Activated naive CD4-positive, alpha-beta T cell (primary cell): ENCODE measurements at places on chromosomes 12 and 14.

GRCh38 chr14:56810836-56811592 is 735 bp upstream of the OTX2 start:
- no peak for DNase-seq

- DNase-seq, result no peak
Measured at GRCh38 chr12:14981049-14981448, 8.2 kb downstream of the PDE6H start.

DNA sequence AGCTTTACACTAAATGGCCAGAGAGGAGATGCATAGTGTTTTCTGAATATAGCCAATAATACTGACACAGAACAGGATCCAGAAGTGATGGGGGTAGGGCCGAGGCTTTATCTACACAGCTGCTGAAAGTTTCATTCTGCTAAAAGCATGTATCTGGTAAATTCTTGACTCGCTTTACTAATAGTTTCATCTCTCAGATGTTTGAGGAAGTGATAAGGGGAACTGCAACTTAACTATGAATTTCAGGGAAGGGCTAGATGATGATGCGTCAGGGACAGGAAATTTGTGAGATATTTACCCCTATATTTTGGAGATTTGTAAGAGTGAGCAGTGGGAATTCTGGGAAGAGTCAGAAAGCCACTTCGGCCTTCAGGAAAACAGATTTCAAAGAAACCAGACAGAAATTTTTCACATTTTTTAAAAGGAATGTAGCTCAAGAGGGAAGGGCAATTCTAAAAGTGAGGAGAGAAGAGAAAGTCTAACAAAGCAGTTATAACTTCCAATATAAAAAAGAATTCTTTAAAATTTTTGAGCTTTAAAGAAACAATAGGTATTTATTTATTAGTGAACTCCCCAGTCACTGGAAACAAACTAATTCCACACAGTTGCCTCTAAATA is 243.1 kb downstream of the BCAT1 start:
- no peak for DNase-seq

- no peak for DNase-seq
Measured at GRCh38 chr12:58452546-58452945, 467.8 kb downstream of the LRIG3 start.

- DNase-seq, result no peak
Measured at GRCh38 chr14:21169573-21169972, 13.7 kb upstream of the OR5AU1 start.

DNA sequence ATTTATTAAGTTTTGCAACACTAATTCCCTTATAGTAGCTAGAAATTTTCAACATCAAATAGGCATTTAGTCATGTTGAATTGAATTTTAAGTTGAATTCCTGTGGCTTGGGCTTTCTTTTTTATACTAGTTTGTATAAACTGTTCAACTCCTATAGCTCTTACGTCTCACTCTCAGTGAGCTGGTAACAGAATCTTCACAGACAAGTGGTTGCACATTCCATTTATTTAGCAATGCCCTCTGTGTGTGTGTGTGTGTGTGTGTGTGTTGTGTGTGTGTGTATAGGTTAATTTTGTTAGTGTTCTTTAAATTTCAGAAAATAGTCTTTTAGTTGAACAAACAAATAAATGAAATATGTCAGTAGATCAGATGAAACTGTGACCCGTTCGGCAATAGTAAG is 425.0 kb downstream of the NPAS3 start:
- no peak for DNase-seq

DNA sequence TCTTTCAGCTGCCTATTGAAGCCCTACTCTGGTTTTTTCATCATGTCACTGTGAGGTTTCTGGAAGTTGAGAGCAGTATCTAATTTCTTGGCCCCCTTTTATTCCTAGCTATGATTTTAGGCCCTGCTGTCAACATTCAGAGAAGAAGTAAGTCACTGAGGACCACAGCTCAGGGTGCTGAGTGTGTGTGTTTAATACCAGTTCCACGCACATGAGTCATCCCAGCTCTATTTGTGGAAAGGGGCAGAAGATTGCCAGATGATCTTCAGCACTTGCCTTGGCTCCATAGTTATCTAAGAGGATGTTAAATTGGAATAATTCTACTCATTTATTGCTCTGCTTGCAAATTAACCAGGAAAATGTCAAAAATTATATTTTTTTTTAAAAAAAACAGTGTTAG is 65.5 kb upstream of the SLC38A4 start:
- DNase-seq, result no peak

DNA sequence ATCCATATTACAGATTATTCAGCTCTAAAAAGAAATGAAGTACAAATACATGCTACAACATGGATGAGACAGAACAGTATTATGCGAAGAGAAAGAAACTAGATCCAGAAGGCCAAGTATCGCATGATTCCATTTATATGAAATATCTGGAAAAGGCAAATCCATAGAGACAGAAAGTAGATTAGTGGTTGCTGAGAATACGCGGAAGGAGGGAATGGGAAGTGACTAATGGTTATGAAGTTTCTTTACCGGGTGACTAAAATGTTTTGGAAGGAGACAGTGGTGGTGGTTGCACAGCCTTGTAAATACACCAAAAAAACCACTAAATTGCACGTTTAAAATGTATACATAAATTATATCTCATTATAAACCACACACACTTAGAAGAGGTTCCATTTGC is 12.5 kb downstream of the PRDM4 start:
- no peak for DNase-seq

GRCh38 chr12:1529228-1529861 is 65.0 kb downstream of the FBXL14 start:
- no peak for DNase-seq

GRCh38 chr12:6266541-6266966 is 43.9 kb upstream of the PLEKHG6 start:
- no peak for DNase-seq

- no peak for DNase-seq
Measured at GRCh38 chr14:89325299-89325883, 91.6 kb downstream of the FOXN3 start.

- DNase-seq, result no peak
Measured at GRCh38 chr12:90287585-90287984, 578.9 kb upstream of the ATP2B1 start.

DNA sequence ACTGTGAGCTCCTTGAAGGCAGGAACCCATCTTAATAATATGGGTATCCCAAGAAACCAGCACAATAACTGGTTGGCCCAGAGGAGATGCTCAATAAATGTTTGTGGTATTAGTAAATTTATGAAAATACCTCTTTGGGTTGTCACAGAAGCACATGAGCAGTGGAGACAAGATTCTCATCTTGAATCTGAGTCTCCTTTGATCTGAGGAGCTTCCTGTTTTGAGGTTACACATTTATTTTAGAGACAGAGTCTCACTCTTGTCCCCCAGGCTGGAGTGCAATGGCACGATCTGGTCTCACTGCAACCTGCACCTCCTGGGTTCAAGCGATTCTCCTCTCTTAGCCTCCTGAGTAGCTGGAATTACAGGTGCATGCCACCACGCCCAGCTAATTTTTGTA is 247.4 kb downstream of the NRXN3 start:
- no peak for DNase-seq

GRCh38 chr12:44428825-44429224 is 447.3 kb downstream of the NELL2 start:
- no peak for DNase-seq

DNA sequence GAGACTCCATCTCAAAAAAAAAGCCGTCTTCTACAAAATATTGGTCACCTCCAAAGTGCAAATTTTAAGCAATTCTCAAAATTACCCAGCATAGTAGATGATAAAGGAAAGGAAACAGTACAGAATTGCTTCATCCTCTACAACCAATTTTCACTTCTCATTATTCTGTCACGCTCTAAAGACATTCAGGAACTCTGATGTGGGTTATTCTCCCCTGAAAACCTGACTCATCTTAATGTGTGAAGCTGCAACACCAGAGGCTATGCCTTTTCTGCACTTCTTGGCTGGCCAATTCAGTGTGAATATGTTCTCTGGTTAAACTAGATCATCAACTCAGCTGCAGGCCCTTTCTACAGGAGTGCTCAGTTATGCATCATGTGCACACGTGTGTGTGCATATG is 11.0 kb downstream of the PTGER2 start:
- no peak for DNase-seq

DNA sequence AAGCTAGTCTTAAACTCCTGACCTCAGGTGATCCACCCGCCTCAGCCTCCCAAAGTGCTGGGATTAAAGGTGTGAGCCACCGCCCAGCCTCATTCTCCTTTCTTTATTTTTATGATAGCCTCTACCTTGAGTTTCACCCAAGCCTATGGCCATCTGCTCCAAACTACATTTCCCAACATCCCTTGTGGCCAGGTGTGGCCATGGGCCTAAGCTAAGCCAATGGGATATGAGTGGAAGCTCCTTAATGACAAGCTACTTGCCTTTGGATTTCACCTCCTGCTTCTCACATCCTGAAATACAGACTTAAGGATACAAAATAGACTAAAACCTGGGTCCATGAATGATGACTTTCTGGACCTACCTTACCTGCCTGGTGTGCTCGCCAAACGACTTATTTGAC is 46.2 kb downstream of the DPF3 start:
- DNase-seq, result no peak

GRCh38 chr12:105382771-105383622 is 52.5 kb downstream of the C12orf75 start:
- no peak for DNase-seq

- DNase-seq, result no peak
Measured at GRCh38 chr14:61297581-61297980, 16.4 kb upstream of the TMEM30B start.

GRCh38 chr14:25215607-25216006 is 165.7 kb upstream of the STXBP6 start:
- no peak for DNase-seq

- no peak for DNase-seq
Measured at GRCh38 chr12:15644700-15645099, 144.5 kb downstream of the EPS8 start.

DNA sequence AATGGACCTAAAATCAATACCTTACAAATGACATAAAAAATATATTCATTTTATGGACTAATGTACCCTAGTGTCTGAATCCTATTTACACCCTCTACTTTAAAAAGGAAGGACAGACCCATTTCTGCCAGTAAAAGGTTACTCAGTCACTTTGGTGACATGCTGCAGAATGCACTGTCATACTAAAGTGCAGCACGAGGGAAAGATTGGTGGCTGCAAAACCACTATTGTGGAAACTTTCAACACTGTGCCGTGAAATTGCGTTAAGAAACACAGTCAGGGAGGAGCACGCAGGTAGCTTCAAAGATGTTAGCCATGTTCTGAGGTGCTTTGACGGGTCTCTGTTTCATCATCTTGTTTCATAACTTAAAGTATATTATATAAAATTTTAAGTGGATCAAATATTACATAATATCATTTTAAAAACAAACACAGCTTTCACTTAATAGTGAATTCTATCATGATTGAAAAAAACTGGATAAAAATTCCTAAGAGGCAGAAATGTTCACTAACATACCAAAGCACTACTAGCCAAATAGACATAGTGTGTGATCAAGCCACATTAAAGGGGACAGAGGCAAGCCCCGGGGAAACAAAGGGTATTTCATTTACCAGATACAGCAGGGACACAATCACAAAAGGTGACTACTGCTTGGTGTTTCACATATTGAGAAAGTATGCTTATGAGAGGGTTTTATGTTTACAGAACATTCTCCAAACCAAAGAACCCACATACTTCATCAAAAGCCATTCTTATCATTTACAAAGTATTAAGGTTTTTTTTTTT is 330.8 kb upstream of the SOX5 start:
- no peak for DNase-seq

GRCh38 chr14:61451891-61452400 is 130.6 kb downstream of the PRKCH start:
- DNase-seq, result no peak

DNA sequence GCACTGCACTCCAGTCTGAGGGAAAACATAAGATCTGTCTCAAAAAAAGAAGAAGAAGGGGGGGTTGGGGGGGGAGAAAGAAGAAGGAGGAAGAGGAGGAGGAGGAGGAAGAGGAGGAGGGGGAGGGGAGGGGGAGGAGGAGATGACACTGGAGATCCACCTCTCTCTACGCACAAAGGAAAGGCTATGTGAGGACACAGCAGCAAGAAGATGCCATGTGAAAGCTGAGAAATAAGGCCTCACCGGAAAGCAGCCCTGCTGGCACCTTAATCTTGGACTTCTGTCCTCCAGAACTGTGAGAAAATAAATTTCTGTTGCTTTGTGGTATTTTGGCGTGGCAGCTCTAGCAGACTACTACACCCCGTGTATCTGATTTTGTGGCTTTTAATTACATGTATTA is 477.9 kb downstream of the MED13L start:
- no peak for DNase-seq

DNA sequence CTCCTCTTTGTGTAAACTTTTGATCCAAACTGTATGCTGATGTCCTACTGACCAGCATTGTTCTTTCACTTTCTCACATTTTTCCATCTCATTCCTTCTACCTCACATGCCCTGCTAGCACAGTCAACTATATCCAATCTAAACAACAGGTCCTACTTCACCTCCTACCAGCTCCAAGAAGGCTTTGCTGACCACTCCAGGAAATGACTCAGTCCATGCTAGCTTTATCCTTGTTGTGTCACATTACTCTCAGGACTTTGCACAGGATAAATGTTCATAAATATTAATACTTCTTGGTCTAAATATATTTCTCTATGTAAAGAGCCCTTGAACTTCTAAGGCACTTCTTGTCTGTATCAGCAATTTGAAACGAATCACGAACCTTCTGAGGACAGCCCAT is 64.9 kb upstream of the PCED1B start:
- no peak for DNase-seq

- DNase-seq, result no peak
Measured at GRCh38 chr12:50625029-50625925, 120.5 kb downstream of the DIP2B start.

GRCh38 chr14:99780690-99781089 is 12.5 kb upstream of the EML1 start:
- no peak for DNase-seq

DNA sequence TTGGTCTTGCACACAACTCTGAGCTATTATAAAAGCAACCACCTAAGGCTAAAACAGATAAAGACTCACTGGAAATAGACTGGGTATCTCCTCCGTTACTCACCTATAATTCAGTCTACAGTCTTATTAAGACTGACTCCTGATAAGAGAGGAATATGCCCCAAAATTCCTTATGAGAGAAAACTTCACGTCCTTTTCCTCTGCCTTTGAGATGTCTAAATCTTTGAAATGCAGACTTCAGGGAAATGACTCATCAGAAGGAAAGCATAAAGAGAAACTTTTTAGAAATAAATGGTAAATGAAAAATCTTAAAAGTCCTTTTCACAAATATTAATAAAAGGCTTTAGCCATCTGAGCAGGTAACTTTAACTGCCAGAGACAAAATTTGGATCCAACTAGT is 187.5 kb upstream of the RTL1 start:
- DNase-seq, result no peak

- DNase-seq, result no peak
Measured at GRCh38 chr14:94617366-94617941, 5.3 kb downstream of the SERPINA3 start.

- DNase-seq, result no peak
Measured at GRCh38 chr12:94571556-94571955, 78.8 kb downstream of the TMCC3 start.

GRCh38 chr14:89266754-89267153 is 150.3 kb downstream of the FOXN3 start:
- DNase-seq, result no peak

- no peak for DNase-seq
Measured at GRCh38 chr14:31677630-31678029, 116.4 kb downstream of the NUBPL start.
